ENCODE measurements at places on chromosomes 1 and 21.

- no peak for DNase-seq
Observed at GRCh38 chr21:45817345-45817744, 164.2 kb upstream of the COL6A1 start.

DNA sequence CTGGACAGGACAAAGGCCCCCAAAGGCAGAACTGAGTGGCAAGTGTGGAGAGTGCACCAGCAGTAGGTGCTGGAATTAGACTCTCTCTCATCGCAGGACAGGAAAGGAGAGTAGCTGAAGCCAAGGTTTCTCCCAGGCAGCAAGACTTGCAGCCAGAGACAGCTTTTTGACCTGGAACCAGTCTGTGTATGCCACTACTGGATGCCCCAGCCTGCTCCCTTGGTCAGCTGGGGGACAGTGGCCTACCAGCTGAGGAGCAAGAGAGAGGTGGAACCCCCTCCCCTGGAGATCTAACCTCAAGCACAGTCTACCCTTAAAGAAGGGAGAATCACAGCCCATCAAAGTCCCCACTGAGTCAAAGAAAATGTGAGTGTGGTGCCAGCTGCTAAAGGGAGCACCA, 375.7 kb downstream of the KCNH1 start:
- DNase-seq, result no peak

GRCh38 chr1:6347641-6348487, 45.7 kb downstream of the ACOT7 start:
- peak; percentile 55 for DNase-seq

DNA sequence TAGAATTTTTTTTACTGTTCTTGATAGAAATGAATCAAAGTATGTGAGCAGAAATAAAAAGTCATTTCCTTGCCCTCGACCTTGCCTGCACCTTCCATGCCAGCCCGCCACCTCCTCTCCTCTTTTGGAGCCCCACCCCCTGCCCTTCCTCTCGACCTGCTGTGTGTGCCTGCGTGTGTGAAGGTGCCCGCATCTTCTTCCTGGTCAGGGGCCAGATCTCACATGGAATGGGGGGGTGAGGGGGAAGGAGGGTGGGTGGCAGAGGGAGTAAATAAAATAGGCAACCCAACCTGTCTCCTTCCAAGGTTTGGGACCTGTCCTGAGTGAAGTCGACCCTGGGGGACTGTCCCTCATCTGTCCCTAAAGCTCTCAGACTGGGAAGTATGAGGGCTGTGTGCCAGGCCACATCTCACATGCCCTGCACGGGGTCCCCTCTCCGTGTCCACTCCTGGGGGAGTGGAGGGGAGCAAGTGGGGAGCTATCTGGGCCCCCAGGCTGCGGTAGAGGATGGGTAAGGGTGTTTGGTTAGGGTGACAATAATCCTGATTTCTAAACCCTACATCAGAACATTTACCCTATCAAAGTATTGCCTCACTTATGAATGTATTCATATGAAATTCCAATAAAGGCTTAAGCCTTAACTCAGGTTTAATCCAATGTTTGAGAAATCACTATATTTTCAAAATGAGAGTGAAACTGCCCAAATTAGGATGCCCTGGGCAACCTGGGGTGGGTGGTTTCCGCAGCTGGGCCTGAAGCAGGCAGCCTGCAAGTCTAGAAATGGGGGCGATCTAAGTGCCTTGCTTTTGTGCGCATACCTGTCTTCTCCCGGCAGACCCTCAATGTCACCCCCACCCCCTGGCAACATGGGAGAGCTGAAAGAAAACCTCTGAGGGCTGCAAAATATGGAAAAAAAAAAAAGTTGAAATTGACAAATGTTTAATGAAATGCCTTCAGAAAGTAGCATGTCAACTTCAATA, 15.4 kb downstream of the AMPD2 start:
- DNase-seq, result no peak

- no peak for DNase-seq
Observed at GRCh38 chr1:230065571-230065970, 1.5 kb upstream of the GALNT2 start.

DNA sequence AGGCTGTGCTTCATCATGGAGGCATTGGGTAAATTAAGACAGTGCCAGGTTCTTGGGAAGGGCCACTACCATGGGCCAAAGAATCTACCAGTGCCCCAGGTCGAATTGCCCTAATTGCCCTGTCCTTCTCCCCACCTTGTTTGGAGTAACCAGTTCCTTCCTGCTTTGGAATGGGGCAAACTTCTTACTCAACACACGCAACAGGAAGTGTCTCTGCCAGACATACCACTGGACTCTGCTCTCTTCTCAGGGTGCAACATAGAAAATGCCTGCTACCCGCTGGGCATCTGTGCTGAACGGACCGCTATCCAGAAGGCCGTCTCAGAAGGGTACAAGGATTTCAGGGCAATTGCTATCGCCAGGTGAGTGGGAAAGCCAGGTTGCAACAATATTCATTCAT, 15.8 kb downstream of the CDA start:
- no peak for DNase-seq

GRCh38 chr1:33266766-33267165, 10.5 kb downstream of the ZNF362 start:
- no peak for DNase-seq

DNA sequence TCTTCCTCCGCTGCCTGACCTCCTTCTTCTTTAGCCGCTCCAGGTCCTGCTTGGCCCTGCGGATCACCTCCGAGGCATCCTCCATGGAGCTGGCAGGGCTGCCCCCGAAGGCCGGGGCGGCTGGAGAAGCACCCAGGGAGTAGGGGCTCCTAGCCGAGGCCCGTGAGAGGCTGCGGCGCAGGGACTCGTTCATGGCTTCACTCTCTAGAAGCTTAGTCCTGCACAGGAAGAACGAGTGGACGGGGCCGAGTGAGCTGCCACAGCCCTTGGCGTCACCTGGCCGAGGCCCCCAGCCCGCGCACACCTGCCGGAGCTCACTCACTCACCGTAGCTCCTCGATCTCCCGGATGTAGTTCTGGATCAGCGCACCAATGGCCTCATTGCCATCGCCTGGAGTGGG, 23.1 kb downstream of the KIF21B start:
- DNase-seq, result no peak

- DNase-seq, result no peak
Observed at GRCh38 chr1:3645666-3646355, 4.1 kb downstream of the WRAP73 start.

GRCh38 chr1:13992489-13993285, 292.7 kb downstream of the PRDM2 start:
- no peak for DNase-seq

- no peak for DNase-seq
Observed at GRCh38 chr1:88462488-88463261, 221.4 kb upstream of the PKN2 start.

GRCh38 chr1:41360074-41360785, 1.0 kb upstream of the FOXO6 start:
- DNase-seq, result no peak

DNA sequence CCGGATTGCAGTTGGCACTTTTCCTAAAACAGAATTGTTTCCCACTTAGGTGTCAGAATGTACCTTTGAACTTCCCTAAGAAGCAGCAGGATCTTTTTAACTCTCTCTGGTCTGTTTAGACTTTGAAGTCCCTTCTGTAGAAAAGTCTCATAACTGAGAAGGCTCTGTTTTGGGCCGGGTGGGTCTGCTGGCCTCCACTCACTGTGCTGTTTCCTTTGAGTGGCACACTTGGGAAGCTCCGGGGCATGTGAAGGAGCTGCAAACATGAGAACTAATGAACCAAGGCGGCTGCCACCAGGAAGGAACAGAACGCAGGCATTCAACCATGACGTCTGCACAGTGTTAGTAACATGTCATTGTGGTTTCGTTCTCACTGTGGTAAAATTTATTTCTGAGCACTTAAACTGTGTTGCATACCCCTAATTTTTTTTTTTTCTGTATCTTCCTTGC, 19.5 kb upstream of the NCMAP start:
- DNase-seq, result peak; percentile 20

GRCh38 chr21:40422896-40423635, 423.9 kb downstream of the DSCAM start:
- DNase-seq, result no peak

DNA sequence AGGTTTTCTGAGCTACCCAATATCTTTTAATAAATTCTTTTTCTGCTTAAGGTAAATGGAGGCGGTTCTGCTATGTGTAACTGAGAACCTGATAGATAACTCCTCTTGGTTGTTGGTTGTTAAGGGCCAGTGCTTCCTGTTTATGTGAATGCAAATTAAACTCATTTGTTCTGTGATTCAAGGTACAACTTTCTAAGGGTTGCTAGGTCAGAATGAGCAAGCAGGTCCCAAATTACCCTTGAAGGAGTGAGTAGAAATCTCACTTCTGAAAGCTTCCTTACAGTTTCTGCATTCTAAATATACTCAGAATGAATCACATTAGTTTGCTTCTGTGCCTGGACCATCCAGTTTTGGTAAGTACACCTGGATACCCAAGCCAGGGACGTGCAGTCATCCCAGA, 15.5 kb upstream of the FAM78B start:
- DNase-seq, result no peak

- DNase-seq, result no peak
Observed at GRCh38 chr1:179951383-179952144, 3.0 kb upstream of the CEP350 start.

GRCh38 chr1:97906567-97907241, 14.1 kb downstream of the DPYD start:
- DNase-seq, result no peak

DNA sequence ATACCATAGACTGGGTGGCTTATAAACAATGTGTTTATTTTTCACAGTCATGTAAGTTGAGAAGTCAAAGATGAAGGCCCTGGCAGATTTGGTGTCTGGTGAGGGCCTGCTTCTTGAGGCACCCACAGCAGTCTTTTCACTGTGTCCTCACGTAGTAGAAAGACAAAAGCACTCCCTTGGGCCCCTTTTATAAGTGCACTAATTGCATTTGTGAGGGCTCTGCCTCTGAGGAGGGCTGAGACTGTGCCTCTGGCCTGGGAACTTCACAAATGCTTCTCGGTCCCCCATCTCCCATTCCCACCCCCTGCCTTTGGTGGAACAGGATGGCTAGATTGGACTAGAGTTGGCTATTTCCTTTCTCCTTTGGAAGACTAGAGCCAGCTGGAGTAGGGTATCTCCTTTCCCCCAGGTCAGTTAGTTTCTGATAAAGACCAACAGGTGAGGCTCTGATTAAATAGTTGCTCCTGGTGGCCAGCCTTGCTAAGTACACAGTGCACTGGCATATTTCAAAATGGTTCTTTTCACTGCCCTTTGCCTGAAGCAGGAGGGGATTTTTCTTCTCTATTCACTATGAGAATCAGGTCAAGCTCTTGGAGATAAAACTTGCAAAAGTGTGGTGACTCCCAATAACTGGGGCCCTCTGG, 82.9 kb downstream of the PLPPR4 start:
- no peak for DNase-seq

- DNase-seq, result no peak
Observed at GRCh38 chr1:52576074-52576473, 23.2 kb upstream of the TUT4 start.

- no peak for DNase-seq
Observed at GRCh38 chr1:55707196-55707595, 492.0 kb upstream of the USP24 start.

- DNase-seq, result no peak
Observed at GRCh38 chr1:44592208-44593145, 81.8 kb downstream of the TMEM53 start.

DNA sequence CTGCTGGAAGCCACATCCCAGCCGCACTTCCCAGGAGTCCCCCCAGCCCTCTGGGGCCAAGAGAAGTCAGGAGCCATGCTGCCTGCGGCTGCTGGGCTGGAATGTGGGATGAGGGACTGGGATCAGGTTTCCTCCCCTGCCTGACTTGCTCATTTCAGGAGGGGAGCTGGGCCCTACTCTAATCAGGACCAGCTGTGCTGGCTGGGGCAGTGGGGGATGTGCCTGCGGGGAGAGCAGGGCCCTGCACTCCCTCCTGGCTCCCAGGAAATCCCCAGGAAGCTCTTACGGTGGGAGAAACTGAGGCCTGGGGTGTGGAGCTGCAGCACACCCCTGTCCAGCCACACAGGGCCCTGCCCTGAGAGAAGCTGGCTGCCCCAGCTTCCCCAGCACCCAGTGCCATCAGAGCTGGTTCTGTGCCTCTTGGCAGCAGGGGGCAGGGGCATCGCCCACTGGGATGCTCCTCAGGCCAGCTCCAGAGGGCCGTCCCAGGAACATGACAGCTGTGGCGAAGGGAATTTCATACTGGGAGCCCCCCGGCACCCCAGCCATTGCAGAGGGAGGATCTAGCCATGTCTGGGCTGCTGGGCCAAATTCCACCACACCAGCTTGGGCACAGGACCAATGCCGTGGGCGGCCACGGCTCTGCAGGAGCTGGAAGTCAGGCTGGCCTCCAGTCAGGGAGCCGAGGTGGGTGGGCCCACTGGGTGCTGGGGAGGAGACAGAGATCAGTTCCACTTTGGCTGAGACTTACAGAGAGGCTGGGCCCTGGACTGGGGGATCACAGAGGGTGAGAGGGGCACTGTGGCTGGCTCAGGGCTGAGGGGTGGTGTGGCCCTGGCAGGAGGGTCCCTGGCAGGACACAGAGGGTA, 21.3 kb upstream of the PRSS38 start:
- no peak for DNase-seq

- DNase-seq, result peak; percentile 51
Observed at GRCh38 chr1:24199291-24199900, 12.3 kb upstream of the IFNLR1 start.

DNA sequence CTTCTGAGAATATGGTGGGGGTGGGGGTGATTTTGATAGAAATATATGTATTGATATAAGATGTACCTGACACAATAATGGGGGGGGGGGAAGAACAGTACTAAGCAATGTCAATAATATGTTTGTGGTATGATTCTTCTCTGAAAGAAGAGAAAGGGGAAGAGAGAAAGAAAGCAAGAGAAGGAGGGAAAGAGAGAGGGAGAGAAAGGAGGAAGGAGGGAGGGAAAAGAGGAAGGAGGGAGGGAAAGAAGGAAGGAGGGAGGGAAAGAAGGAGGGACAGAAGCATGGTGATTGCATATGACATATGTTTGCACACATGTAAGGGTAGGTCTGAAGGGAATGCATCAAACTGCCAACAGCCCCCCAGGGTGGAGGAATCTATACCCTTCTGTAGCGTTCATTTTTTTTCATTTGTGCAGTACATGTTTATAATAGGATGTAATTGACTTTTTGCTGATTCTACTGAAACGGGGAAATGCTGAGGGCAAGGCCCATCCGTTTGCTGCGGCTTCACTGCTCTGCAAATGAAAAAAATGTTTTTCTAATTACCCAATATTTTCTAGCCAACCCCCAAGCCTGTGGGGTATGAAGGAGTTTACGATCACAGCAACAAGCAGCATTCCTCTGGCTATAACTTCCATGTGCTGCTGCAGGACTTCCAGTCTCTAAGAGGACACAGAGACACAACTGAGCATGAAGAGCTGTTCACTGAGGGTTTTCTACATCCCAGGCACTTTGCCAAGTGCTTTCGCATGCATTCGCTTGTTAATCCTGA, 119.3 kb upstream of the ZC3H12A start:
- no peak for DNase-seq
